ENCODE measurements at places on chromosomes 2 and 18. TPM values are rescaled to one million over a fixed set of nuclear protein-coding genes. Genes with fewer than 3 reads are reported as not detected.
A peak's percentile ranks its signal among the peaks of the same experiment; 100 is the strongest.

DNA sequence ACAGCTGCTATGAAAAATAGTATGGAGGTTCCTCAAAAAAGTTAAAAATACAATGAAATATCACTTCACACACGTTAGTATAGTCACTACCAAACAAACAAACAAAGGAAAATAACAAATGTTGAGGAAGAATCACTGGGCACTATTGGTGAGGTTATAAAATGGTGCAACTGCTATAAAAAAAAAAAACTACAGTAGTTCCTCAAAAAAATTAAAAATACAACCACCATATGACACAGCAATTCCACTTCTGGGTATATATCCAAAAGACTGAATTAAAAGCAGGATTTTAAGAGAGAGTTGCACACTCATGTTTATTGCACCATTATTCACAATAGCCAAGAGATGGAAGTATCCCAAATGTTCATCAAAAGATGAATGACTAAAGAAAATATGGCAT, 80.9 kb upstream of the POU3F3 start:
- H3K36me3 ChIP-seq: no peaks in the 10 kb centered on the region
- H3K27me3 ChIP-seq: no peaks in the 10 kb centered on the region
- no peak overlapping the region for H3K27ac ChIP-seq
- no peak overlapping the region for H3K4me3 ChIP-seq
- no peaks in the 10 kb centered on the region for H3K4me1 ChIP-seq

DNA sequence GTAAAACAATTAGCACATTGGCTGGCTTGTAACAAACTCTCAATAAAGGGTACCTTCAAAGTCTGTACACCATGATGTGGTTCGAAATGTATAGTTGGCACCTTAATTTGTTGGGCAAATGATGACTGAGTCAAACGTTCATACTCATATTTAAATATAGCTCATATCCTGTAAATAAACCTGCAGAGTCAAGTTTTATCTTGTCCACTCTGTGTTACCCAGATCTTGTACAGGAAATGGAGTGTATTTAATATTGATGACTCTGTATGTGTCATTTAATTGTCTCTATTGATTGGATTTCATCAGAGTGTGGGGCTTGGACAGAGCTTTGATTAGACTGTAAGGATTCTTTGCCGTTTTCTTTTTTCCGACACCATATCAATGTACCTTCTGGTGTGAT, 805.6 kb upstream of the ZEB2 start:
- H3K27me3 ChIP-seq: no peaks in the 10 kb centered on the region
- H3K27ac ChIP-seq: no peak overlapping the region
- no peaks in the 10 kb centered on the region for H3K36me3 ChIP-seq
- no peak overlapping the region for H3K4me3 ChIP-seq
- no peak for DNase-seq
- no peaks in the 10 kb centered on the region for H3K4me1 ChIP-seq

GRCh38 chr2:145598434-145598833, 1078.5 kb upstream of the ZEB2 start:
- no peak overlapping the region for H3K27ac ChIP-seq
- no peaks in the 10 kb centered on the region for H3K27me3 ChIP-seq
- DNase-seq: no peak
- H3K4me3 ChIP-seq: no peak overlapping the region

- H3K27ac ChIP-seq: peak overlapping the region; percentile 28
- H3K4me1 ChIP-seq: peaks cover 61% of the 10 kb centered on the region
- no peak for DNase-seq
- no peaks in the 10 kb centered on the region for H3K36me3 ChIP-seq
- no peaks in the 10 kb centered on the region for H3K27me3 ChIP-seq
Measured at GRCh38 chr2:10330700-10331026, 28.0 kb downstream of the HPCAL1 start.

DNA sequence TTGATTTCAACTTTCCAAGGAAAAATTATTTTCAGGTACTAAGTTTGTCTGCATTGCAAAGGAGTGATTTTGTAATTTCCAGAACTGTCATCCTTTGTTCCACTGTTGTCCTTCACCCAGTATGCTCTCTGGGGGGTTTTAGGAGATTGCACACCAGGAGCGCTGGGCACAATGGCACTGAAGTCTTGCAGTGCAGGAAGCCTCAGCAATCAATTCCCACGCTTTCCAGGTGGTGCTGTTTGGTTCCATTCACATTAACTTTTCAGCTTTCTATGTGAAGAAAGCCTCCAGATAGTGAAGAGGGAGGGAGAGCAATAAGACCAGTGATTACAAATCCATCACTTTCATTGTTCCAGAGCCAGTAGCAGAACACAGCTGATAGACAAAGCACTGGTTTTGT, 344.0 kb upstream of the VWC2L start:
- no peak for DNase-seq
- no peaks in the 10 kb centered on the region for H3K36me3 ChIP-seq
- no peak overlapping the region for H3K27ac ChIP-seq
- H3K4me1 ChIP-seq: no peaks in the 10 kb centered on the region
- H3K4me3 ChIP-seq: no peak overlapping the region
- H3K27me3 ChIP-seq: no peaks in the 10 kb centered on the region

- no peak for DNase-seq
- H3K36me3 ChIP-seq: no peaks in the 10 kb centered on the region
- no peak overlapping the region for H3K27ac ChIP-seq
- H3K27me3 ChIP-seq: no peaks in the 10 kb centered on the region
Measured at GRCh38 chr2:15809404-15809803, 130.9 kb upstream of the MYCN start.

GRCh38 chr2:70716131-70716743, 51.8 kb downstream of the ADD2 start:
- H3K27ac ChIP-seq: no peak overlapping the region
- H3K36me3 ChIP-seq: no peaks in the 10 kb centered on the region
- no peaks in the 10 kb centered on the region for H3K4me1 ChIP-seq
- DNase-seq: peak; percentile 81
- no peaks in the 10 kb centered on the region for H3K27me3 ChIP-seq

DNA sequence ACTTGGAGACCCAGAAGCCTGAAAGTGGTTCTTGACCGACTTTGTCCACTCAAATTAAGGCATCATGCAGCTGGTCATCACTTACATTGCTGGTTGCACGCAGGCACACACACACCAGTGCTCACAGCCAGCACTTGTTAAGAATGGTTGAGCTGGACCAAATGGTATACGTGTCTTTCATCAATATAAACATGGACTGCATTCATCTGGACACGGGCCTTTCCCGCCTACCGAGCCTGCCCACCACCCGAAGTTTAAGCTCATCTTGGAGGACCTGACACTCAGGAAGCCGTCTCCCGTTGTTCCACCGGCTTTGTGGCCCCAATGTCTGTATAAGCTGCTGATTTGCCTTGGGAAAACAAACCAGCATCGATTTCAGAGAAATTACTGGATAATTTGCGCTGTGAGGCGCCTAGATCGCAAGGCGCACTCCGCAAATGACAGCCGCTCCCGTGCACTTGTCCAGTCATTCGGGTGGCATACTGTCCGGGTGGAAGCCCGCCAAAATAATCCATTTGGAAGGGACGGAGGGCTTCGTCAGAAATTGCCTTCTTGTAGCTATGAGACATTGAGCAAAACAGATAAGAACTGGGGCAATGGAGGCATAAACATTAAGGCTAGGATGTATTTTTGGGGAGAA, 40.1 kb upstream of the AKAIN1 start:
- peak overlapping the region; percentile 82 for H3K4me3 ChIP-seq
- H3K4me1 ChIP-seq: peaks cover 35% of the 10 kb centered on the region
- DNase-seq: no peak

DNA sequence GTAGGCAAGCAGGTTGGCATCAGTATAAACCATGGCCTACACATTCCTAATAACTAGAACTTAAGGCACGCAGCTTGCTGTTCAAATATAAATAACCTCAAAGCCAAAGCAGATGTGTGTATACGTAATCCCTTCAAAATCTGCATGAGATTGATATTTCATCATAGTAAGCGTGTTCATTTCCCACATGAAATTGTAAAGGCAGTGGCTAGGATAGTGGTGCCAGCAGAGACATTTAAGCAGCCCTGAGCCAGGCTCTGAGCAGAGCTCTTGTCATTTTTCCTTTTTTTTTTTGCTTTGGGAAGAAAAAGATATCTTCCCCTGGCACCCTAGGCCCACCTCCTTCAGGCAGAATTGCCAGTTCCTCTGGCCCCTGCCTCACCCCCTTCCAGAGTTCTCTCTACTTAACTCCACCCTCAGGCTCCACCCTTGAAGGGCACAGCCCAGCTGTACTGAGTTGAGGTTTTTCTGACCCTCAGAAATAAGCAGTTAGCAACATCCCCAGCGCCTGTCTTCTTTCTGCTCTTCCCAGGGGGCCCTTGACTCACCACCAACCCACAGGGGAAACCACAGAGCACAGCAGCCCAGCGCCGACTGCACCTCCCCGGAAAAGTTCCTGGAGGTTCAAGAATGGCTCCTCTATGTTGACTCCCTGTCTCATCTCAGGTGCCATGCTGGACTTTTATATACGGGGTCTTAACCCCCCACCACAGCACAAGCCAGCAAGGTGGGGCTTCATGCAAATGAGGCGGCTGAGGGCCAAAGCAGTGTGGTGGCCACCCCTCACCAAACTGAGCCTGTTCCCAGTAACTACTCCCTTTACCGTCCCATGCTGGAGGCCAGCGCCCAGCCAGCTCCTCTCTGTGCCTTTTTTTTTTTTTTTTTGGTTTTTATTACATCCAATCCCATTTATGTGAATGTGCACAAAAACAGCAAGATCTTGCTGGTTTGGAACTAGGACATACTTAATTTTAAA, 84.7 kb downstream of the EHD3 start:
- H3K27me3 ChIP-seq: no peaks in the 10 kb centered on the region
- no peaks in the 10 kb centered on the region for H3K36me3 ChIP-seq
- peaks cover 11% of the 10 kb centered on the region for H3K4me1 ChIP-seq
- peak overlapping the region; percentile 53 for H3K27ac ChIP-seq
- no peak for DNase-seq
- no peak overlapping the region for H3K4me3 ChIP-seq

DNA sequence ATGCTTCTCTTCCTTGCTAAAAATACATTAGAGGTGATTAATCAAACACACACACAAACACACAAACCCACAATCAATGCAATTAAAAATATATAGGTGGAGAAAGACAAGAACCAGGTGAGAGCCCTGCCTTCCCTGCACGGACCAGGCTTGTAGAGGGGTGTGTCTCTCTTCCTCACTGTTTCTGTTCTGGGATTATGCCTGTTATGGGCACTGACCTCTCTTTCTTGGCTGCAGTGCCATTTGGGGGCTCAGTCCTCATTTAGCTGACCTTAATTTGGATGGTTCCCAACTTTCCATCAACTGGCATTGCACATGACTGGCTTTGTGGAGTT, 89.8 kb downstream of the SH3RF3 start:
- H3K27ac ChIP-seq: no peak overlapping the region
- no peak for DNase-seq
- H3K4me1 ChIP-seq: peaks cover 26% of the 10 kb centered on the region
- H3K27me3 ChIP-seq: no peaks in the 10 kb centered on the region
- no peak overlapping the region for H3K4me3 ChIP-seq

- peak overlapping the region; percentile 65 for H3K27ac ChIP-seq
- H3K4me3 ChIP-seq: no peak overlapping the region
Measured at GRCh38 chr18:44229693-44230108, 451.0 kb upstream of the SETBP1 start.

DNA sequence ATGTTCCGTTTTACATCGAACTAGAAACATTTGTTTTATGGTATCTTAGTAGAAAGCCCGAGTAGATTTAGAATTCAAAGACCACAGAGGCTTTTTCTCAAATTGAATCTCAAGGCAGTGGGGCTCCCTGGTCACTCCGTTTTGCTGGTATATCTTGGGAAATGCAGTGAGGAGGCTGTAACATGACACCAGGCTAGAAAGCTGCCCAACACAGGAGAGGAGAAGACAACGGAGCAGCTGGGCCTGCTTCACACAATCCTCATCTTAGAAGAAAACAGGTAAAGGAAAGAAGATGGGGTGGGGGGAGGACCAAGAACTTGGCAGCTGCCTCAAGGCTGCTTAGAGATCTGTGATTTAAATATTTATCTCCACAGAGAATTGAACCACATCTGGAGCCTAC, 38.3 kb upstream of the EPB41L3 start:
- no peaks in the 10 kb centered on the region for H3K27me3 ChIP-seq
- no peak for DNase-seq
- no peak overlapping the region for H3K4me3 ChIP-seq

DNA sequence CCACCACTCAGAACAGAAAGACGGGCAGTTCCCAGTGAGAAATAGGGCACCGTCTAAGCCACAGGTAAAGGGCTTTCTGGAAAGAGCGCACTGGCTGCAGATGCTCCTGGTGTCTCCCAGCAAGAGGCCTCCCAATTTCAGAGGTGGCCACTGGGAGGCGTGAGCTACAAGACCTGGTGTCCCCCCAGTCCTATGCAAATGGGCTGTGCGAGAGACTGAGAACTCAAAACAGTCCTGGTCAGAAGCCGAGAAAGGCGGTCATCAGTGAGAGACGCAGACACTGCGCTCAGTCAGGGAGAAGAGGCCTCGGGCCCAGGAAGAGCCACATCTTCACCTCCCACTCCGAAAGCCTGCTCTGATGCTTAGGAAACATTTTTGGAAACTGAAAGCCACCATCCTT, 179.5 kb downstream of the EIPR1 start:
- DNase-seq: no peak
- H3K27me3 ChIP-seq: no peaks in the 10 kb centered on the region
- no peak overlapping the region for H3K4me3 ChIP-seq
- no peak overlapping the region for H3K27ac ChIP-seq
- peaks cover 27% of the 10 kb centered on the region for H3K36me3 ChIP-seq

DNA sequence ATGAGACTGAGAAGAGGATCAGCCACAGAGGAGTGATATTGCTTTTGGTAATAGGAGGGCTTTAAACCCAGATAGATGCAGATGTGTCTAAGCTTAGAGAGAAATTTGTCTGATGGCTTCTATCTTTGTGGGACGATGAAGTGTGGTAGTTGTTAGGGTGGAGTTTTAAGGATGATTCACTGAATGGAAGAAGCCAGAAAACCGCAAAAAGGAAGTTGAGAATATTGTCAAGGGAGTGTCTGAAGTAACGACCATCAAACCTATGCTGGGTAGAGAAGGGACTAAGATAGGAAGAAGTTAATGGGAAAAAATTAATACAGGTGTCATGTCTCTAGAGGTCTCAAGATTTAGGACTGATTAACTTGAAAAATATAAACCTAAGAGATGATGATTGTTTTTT, 195.6 kb upstream of the MC4R start:
- no peaks in the 10 kb centered on the region for H3K27me3 ChIP-seq
- no peak for DNase-seq
- no peaks in the 10 kb centered on the region for H3K36me3 ChIP-seq
- no peaks in the 10 kb centered on the region for H3K4me1 ChIP-seq
- H3K27ac ChIP-seq: no peak overlapping the region
- no peak overlapping the region for H3K4me3 ChIP-seq

- DNase-seq: no peak
- H3K4me1 ChIP-seq: no peaks in the 10 kb centered on the region
- no peaks in the 10 kb centered on the region for H3K27me3 ChIP-seq
- H3K27ac ChIP-seq: no peak overlapping the region
Measured at GRCh38 chr2:113769555-113769954, 13.1 kb upstream of the SLC35F5 start.

GRCh38 chr2:156189143-156189542, 143.4 kb downstream of the NR4A2 start:
- no peaks in the 10 kb centered on the region for H3K36me3 ChIP-seq
- no peaks in the 10 kb centered on the region for H3K4me1 ChIP-seq
- no peaks in the 10 kb centered on the region for H3K27me3 ChIP-seq
- no peak overlapping the region for H3K27ac ChIP-seq
- no peak for DNase-seq
- H3K4me3 ChIP-seq: no peak overlapping the region

ASB18 gene
- total RNA-seq: not detected

INPP1 gene
- 22.4 TPM for total RNA-seq

EVA1A gene
- total RNA-seq: 0.69 TPM

GALNT14 gene
- 0.80 TPM for total RNA-seq

MOGAT1 gene
- total RNA-seq: not detected

TTR gene
- not detected for total RNA-seq

MERTK gene
- total RNA-seq: 24.0 TPM

NLRC4 gene
- 0.42 TPM for total RNA-seq
